ENCODE measurements at places on chromosomes 13 and 19. TPM values are rescaled to one million over a fixed set of nuclear protein-coding genes. Genes with fewer than 3 reads are reported as not detected.

IL11 gene
- total RNA-seq, result 0.66 TPM

CGB5 gene
- not detected for total RNA-seq

DNA sequence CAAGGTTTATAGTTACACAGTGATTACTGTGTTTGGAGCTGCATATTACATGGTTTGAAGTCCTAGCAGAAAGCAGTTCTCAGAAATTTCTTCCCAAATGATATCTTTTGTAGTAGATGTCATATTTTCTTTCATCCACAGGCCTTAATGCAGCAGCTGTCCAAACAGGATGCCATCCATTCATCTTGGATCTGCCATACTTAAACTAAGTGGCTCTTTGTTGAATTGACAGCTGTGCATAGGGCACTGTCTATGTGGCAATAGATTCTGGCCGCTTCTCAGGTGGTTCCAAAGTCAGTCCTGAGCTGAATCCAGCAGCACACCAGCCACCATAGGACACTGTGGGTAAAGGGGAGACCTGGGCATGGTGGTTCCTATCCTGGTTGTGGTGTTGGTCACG lies 41.6 kb upstream of the SPRY2 start:
- no peak for DNase-seq

GRCh38 chr13:113153810-113154748 lies 4.4 kb upstream of the PROZ start:
- DNase-seq, result peak; percentile 63

GRCh38 chr19:51501594-51502263 lies at the start of gene SIGLEC12:
Gene SIGLEC12 (minus strand): TSS chr19:51501800. CDS start chr19:51501733, 67 bp downstream.
- DNase-seq, result no peak
